ENCODE measurements at places on chromosomes 6 and 20. TPM values are rescaled to one million over a fixed set of nuclear protein-coding genes. Genes with fewer than 3 reads are reported as not detected.

GRCh38 chr6:137020776-137021175 is 24.0 kb downstream of the IL20RA start:
- no peak overlapping the region for H3K4me3 ChIP-seq
- peaks cover 6% of the 10 kb centered on the region for H3K27me3 ChIP-seq
- H3K36me3 ChIP-seq: no peaks in the 10 kb centered on the region
- DNase-seq: no peak
- H3K27ac ChIP-seq: no peak overlapping the region

DNA sequence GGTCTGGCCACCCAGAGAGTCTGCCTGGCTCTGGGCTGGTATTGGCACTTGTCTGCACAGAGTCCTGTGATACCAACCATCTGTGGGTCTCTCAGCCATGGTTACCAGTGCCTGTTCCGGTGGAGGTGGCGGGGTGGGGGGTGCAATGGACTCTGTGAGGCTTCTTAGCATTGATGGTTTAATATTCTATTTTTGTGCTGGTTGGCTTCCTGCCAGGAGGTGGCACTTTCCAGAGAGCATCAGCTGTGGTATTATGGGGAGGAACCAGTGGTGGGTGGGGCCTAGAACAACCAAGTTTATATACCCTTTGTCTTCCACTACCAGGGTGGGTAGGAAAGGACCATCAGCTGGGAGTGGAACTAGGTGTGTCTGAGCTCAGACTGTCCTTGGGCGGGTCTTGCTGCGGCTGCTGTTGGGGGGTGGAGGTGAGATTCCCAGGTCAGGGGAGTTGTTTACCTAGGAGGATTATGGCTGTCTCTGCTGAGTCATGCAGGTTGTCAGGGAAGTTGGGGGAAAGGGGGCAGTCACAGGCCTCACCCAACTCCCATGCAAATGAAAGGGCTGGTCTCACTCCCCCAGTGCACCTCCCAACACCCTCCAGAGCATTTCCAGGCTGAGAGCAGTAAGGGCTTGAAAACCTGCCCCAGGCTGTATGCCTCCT is 117.5 kb downstream of the FLRT3 start:
- H3K27ac ChIP-seq: no peak overlapping the region
- H3K4me3 ChIP-seq: no peak overlapping the region
- H3K36me3 ChIP-seq: no peaks in the 10 kb centered on the region
- no peaks in the 10 kb centered on the region for H3K27me3 ChIP-seq

DNA sequence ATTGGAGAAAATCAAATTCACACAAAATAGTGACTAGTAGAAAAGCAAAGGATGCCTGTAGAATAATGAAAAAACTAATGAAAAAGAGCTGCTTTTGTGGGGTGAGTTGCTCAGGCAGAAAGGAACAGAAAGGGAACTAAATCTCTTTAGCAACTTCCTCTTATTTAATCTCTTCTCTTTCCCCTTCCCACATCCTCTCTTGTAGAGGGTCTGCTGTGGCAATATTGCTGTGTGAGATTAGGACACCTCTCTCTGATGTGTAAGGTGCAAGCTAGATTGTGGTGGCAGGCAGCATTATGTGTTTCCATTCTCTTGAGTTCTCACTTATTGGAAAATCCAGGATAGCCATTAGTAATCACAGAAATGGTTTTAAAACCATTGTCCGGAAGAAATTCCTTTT is 49.7 kb downstream of the SYNE1 start:
- no peak overlapping the region for H3K4me3 ChIP-seq
- no peak overlapping the region for H3K27ac ChIP-seq
- H3K27me3 ChIP-seq: no peaks in the 10 kb centered on the region
- DNase-seq: peak; percentile 21

- H3K4me3 ChIP-seq: no peak overlapping the region
- no peaks in the 10 kb centered on the region for H3K27me3 ChIP-seq
- DNase-seq: no peak
- no peak overlapping the region for H3K27ac ChIP-seq
- no peaks in the 10 kb centered on the region for H3K4me1 ChIP-seq
Observed at GRCh38 chr20:24805456-24806238, 143.4 kb upstream of the CST7 start.

SUMO4 gene
- 3.6 TPM for total RNA-seq

CRISP2 gene
- not detected for total RNA-seq
